ENCODE measurements at places on chromosomes 11 and 22.

GRCh38 chr11:74702383-74703007, 28.7 kb downstream of the CHRDL2 start:
- peak; percentile 37 for DNase-seq

DNA sequence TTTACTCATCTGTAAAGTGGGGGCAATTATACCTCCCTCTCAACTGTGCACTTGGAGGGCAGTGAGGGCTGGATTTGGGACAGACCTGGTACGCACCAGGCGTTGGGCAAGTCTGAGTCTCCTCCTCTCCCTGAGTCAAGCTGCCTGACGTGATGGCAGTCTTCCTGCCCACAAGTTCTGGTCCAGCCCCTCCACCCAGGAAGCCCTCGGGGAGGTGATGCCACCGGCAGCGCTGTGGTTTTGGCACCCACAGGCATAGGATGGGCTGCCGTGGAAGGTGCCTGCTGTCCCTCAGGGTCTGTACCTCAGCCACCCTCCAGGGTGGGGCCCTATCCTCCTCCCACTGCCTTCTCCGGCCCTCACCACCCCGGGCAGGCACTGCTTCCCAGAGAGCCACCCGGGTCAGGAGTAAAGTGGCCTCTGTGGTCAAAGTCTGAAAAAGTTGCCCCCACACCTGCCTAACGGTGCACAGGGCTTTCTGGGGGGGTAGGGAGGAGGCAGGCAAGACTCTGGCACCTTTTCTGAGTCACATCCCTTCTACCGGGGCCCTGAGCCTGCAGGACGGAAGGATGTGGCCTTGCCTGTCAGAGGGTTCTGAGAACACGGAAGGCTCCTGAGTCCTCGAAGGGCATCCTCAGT, 6.5 kb upstream of the APOBEC3H start:
- no peak for DNase-seq

- DNase-seq: peak; percentile 79
Measured at GRCh38 chr22:37661160-37661924, 2.8 kb downstream of the PDXP start.

GRCh38 chr22:19641254-19641982, 72.9 kb upstream of the SEPTIN5 start:
- no peak for DNase-seq

DNA sequence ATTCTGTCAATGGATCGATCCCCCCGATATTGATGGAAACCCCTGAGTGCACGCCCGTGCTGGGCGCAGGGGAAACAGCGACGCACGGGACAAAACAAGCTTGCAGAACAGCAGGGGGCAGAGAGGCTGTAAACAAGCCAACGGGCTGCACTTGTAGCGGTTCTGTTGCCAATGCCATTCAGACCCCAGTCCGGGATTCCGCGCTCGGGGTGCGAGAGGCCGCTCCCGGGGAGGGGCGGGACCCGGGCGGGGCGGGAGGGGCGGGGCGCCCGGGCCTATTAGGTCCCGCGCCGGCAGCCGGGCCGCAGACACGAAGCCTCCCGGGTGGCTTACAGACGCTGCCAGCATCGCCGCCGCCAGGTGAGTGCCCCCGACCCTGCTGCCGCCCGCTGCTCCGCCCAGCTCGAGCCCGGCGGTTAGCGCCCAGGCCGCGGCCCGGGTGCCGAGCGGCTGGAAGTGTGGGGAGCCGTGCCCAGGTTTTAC, at the start of gene BIK:
Gene BIK (plus strand): TSS at position 307 of the 483 bp plus-strand sequence. CDS start 13,273 bp downstream, outside the sequence.
- peak; percentile 61 for DNase-seq

GRCh38 chr11:27864611-27865010, 164.4 kb upstream of the BDNF start:
- DNase-seq: no peak

DNA sequence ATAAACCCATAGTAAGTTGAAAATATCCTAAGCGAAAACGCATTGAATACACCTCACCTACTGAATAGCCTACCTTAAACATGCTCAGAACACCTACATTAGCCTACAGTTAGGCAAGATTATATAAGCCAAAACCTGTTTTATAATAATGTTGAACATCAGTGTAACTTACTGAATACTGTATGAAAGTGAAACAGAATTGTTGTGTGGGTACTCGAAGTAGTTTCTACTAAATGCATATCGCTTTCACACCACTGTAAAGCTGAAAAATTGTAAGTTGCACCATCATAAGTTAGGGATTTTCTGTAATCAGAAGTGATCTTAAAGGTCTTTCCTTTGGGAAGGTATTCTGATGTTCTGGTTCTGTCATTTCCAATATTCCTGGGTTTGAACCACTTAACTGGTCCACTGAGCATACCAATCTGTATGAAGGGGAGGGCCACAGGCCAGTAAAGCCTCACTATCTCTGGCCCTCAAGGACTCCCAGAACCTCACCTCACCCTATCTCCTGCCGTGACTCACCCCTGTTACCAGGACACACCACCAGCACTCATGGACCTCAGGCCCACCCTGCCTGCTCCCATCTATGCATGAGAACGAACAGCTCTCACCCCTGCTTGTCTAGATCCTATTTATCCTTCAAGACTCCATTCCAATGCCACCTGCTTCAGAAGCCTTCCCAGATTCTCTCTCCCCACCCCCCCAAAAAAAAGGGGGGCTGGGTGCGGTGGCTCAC, 70.0 kb downstream of the NAT10 start:
- DNase-seq: no peak

DNA sequence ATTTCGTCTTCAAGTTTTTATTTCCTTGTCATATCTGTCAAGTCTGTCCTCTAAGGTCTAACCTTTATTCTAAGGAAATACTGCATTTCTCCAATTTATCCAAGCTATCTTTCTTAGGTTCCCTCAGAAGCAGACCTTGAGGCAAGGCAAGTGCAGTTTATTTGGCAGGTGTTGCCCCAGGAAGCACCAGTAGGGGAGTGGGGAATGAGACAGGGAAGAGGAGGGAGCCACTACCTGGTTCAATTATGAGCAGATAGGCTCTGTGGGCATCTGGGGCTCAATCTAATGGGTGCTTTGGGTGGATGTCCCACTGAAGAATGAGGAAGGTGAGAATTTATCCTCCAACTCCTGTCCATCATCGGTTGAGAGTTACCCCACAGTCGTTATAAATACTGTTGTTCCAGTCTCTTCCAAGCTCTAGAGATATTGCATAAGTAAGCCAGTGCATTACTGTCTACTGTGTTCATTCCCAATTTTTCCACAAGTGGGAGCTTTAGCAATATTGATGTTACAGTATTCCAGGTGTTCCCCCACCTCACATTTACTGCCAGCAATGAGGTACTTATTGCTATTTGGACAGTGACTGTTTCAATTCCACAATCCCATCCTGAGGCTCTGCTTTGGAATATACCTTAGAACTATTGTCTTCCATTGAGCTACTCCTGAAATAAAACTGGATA, 154.9 kb upstream of the CEP126 start:
- no peak for DNase-seq

GRCh38 chr11:69566001-69566400, 75.0 kb upstream of the CCND1 start:
- no peak for DNase-seq

DNA sequence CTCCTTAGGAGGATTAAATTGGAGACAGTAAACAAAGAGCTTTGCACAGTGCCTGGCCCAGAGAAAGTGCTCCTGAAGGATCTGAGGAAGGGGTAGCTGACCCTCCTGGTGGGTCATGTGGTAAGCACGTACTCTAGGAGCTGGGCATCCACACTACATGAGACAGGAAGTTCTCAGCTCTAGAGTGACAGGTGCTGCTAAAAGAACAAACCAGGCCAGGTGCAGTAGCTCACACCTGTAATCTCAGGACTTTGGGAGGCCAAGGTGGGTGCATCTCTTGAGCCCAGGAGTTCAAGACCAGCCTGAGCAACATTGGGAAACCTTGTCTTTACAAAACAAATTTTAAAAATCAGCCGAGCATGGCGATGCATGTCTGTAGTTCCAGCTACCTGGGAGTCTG, 13.1 kb downstream of the SLC43A1 start:
- no peak for DNase-seq

DNA sequence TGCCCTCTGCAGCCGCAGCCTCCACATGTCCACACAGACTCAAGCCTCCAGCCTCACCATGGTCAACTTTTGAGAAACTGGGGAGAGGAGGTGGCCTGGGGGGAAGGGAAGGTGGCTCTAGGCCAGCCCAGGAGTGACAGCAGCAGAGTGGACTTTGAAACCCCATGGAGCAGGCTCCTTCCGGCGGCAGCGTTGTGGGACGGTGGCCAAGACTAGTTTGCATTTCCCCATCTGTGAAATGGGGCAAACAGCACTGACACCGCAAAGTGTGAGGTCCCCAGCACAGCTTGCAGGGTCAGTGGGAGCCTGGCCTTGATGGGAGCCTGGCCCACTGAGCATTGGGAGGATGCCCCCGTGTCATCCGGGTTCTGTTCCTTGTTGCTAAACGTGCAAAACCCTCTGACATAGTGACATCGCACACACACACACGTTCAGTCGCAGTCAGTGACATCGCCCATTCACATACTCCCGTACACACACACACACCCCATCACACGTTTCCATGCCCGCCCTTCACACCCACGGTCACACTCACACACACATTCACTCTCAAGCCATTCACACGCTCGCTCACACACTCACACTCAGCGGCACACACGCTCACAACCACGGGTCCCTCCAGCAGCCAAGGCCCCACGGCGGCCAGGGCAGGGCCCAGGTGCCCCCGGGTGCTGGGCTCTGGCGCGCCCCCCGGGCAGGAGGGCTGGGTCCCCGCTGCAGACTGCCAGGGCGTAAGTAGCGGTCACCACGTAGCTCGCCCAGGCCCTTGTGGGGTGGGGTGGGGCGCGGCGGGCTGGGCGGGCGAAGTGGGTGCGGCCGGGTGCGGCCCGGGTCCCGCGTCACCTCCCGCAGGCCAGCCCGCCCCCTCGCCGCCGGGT, 585 bp downstream of the CYB5R3 start:
- no peak for DNase-seq

DNA sequence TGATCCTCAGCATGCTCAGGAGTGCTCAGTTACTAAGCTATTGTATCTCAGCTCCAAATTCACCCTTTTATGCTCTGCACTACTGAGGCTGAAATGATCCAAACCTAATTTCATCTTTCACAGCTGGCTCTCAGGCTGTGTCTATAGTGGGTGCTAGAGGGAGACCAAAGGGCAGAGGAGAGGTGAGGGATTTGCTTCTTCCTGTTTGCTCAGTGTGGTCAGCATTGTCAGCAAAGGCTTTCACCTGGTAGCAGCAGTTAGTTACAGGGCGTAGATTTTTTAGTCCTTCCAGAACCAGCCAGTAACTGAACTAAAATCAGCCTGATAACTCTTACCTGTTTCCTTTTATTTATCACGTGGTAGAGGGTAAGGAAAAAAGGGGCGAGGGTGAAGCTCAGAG, 33.2 kb downstream of the XRCC6 start:
- no peak for DNase-seq

GRCh38 chr11:106925245-106925644, 93.0 kb downstream of the GUCY1A2 start:
- peak; percentile 10 for DNase-seq

GRCh38 chr11:134905517-134905916, 493.5 kb upstream of the B3GAT1 start:
- DNase-seq: no peak

- DNase-seq: peak; percentile 61
Measured at GRCh38 chr11:68436985-68437926, 23.3 kb upstream of the PPP6R3 start.

DNA sequence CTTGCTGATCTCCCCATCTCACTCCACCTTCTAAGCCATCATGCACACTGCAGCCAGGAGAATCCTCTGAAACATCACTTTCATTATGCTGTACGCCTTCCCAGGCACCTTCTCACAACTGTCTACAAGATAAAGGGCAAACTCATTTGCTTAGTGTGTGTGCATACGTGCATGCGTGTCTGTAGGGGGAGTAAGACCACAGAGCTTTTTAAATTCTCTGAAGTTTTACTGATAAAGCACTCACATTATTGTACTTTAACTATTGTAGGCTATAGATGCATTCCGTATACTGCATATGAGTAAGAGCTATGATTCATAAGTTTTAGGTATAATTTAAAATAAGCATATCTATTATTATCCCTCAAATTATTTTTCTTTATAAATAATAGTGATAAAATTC, 15.3 kb upstream of the ANKK1 start:
- DNase-seq: no peak

DNA sequence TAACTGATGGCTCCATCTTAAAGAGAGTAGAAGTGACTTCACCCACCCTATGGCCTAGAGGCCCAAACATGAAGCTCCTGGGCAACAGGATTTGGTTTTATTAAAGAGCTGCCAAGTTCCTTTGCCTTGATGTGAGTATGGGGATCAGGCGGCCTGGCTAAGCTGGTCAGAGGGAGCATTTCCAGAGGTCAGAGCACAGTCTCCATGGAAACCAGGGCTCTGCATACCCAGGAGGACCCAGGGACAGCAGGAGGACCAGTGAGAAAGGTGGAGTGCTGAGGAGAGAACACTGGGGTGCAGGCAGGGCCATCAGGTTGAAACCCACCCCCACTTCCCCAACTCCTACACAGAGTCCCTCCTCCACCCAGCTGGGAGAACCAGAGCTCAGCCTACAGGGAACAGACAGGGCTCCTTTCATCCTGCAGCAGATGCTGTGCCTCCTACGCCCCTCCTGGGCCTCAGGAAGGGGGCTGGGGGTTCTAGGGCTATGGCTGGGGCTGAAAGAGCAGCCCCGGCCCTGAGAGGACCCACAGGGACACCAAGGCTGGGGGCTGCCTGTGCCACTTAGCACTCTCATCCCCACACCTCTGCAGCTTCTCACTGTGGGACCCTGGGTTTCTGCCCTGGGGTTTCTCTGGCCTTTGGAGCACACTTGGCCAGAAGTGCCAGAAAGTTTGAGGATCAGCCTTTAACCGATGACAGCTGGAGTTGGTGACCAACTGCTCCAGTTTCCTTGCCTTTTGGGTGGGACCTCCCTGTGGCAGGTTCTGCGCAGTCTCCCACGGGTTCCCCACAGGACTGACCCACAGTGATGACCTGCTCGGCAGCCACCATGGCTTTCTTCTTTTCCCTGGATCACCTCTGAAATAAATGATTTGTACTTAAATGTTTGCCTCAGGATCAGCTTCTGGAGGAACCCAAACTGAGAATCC, 13.8 kb upstream of the P2RY6 start:
- no peak for DNase-seq

DNA sequence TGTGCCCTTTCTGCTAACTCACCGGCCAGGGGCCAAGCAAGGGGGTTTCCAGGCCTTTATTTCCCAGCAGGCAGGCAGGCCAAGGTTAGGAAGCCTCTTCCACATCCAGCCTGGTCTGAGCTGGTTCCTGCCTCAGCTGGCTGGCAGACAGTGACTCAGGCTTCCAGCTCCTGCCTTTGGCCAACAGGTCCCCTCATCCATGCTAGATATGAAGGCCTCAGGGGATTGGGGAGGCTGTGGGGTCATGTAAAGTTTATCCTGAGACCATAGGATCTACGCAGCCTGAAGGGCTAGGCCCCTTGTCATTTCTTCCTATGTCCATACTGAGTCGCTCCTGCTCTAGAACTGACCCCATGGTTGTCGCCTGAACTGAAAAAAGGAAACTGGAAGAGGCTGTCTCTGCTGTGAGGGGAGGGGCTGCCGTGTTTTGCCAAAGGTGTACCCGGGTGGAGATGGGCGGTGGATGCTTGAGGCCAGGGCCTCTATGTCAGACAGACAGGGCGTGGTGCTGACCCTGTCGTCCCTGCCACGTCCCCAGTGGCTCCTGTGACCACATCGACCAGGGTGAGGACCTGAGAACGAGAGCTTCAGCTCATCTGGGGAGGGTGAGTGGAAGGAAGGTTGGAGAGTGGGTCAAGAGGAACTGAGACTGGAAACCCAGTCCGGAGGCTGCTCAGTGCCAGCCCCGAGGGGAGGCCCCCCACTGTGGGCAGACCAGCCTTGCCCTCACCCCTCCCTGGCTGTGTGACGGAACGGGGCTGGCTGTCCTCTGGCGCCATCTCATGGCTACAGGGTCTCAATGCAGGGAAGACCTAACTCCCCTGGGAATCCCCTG, 17.0 kb downstream of the P2RY6 start:
- peak; percentile 40 for DNase-seq

Measured in foreskin fibroblast (primary cell).